ENCODE measurements at places on chromosomes 6 and 20.

DNA sequence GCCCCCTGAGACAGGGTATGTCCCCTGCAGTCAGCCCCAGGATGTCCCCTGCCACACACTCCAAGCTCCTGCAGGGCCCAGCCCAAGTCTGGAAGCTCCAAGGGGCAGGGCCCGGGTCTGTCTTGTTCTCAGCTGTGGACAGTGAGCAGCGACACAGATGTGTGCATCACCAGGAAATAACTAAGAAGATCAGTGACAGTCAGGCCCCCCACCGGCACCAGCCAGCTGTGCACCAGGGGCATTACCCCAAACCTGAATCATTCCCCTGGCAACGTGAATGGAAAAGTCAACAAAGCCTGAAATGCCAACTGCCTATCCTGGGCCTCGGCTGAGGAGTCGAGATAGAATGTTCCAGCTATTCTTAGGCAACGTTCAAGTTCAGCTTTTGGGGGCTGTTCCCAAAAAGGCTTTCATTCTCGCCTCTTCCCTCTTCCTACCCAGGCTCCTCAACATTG, 105.0 kb downstream of the PREX1 start:
- DNase-seq: no peak

GRCh38 chr6:112018619-112019416, 35.1 kb upstream of the CCN6 start:
- no peak for DNase-seq

GRCh38 chr6:151073146-151073545, 166.6 kb upstream of the AKAP12 start:
- DNase-seq: no peak

- no peak for DNase-seq
Measured at GRCh38 chr6:116561377-116562018, 7.9 kb downstream of the CALHM4 start.

- peak; percentile 14 for DNase-seq
Measured at GRCh38 chr6:1686117-1687098, 76.7 kb downstream of the FOXC1 start.

DNA sequence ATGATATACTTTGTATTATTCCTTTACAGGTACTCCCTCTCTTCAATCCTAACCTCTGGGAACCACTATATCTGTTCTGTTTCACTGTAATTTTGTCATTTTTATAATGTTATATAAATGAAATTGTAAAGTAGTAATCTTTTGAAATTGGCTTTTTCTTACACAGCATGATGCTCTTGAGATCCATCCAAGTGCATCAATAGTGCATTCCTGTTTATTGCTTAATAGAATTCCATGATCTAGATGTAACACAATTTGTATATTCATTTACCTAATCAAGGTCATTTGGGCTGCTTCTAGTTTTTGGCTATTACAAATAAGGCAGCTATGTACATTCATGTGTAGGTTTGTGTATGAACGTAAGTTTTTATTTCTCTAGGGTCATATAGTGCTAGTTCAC, 174.6 kb downstream of the KHDC1L start:
- no peak for DNase-seq

DNA sequence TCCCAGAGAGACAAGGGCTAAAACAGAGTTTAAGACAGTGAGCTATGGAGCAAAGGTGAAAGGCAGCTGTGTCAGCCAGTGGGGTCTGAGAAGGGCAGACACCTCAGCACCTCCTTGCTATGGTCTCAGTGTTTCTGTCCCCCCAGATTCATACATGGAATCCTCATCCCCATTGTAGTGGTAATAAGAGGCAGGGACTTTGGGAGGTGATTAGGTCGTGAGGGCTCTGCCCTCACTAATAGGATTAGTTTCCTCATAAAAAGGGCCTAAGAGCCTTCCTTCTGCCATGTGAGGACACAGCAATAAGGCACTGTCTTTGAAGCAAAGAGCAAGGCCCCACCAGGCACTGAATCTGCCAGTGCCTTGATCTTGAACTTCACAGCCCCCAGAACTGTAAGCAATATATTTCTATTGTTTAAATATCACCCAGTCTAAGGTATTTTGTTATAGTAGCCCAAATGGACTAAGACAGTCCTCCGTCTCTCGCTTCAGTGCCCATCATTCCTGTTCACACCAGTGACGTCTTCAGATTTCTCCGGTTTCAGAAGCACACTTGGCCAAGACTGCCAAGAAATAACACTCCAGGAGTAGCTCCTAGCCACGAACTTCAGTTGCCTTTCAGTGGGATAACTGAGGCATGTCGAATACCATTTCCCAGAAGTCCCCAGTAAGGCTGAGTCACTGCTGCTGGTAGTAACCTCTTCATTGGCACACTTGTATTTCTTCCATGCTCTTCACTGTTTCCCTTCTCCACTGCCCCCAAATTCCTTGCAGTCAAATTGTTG, 32.8 kb downstream of the SLC13A3 start:
- DNase-seq: no peak

DNA sequence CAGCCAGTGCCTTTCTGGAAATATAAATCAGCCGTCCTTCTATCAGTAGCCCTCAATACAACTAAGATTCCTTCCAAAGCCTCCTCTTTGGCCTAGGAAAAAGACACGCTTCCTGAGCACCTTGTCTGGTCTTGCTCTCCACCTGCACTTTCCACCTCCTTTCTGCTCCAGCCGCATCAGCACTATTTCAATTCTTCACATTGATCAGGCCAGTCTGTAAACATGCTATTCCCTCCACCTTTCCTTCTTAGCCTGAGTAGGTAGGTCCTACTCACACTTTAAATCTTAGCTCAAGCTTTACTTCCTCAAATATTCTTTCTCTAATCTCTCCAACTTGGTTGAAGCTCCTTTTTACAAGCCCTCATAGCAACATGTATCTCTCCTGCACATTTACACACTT, 11.4 kb downstream of the RANBP9 start:
- no peak for DNase-seq

DNA sequence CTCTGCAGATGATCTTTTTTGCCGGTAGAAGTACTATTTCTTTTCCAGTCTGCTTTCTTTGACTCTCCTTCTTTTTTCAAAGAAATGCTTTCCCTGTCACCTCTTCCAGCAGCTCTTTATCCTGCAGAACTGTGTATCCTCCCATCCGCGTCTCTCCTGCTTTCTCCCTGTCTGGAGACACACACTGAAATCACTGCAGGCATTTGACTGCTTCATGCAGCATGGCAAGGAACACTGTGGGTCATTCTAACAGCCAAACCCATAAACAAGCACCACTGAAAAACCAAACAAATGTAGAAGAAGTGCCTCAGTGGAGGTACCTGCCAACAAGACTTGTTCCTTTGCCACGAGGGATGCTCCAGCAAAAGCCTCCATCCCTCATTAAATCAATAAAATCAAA, 403.7 kb upstream of the CITED2 start:
- no peak for DNase-seq

- no peak for DNase-seq
Measured at GRCh38 chr6:148446681-148447080, 104.0 kb downstream of the SASH1 start.

DNA sequence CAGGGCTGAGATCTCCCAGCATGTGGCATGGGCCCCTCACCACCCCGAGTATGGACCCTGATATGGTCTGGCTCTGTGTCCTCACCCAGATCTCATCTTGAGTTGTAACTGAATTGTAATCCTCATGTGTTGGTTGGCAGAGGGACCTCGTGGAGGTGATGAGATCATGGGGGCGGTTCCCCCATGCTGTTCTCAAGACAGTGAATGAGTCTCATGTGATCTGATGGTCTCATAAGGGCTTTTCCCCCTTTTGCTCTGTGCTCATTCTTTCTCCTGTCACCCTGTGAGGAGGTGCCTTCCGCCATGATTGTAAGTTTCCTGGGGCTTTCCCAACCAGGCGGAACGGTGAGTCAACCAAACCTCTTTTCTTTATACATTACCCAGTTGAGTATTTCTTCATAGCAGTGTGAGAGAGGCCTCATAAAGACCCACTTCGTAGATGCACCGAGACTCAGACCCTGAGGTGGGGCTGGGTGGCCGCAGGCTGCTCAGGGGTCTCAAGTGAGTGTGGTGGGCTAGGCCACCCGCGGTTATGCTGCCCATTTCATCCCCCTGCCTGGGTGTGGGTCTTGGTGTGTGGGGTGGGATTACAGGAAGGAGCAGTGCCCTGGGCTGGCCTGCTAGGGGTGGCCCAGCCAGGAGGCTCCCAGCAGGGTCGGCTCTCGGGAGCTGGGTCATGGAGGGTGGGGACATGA, 26.2 kb upstream of the GATA5 start:
- no peak for DNase-seq
